Stimulated activated CD4-positive, alpha-beta T cell treated with anti-CD3 and anti-CD28 coated beads, Interleukin-15, amount 100 ng/mL, for 1 hour (primary cell): ENCODE measurements at places on chromosomes 7 and 10.

DNA sequence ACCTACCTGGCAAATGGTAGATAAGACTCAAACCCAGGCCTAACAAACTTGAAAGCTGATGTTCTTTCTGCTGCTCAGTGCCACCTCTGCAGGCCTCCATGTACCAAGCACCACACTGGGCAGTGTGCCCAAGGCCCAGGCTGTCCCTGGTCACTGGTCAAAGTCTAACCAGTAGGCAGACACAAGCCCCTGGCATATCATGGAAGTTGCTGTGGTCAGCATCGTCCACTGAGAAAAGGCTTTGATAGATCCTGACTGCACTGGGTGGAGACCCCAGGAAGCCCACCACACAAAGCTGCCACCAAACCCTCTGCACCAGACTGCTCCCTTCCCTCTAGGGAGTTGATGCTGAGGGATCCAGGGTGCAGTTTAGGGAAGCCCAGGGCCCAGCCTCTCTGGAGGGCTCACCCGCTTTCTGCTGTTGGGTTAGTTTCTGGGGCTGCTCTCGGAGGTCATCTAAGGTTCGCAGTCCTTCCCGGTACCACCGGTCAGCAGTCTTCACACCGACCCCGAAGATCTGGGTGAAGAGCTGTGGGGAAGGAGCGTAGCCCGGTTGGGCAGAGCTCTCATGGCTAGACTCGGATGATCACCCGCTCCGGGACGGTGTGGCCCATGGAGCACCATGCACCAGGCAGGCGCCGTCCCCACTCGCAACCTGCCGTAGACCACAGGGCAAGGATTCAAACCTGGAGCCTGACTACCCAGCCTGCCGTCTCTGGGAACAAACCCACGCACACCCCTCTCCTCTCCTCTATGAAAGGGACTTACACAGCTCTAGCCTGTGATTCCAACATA is 6.0 kb downstream of the POLM start:
- no peak for DNase-seq

- no peak for DNase-seq
These were observed 51.2 kb upstream of the FXYD4 start for GRCh38 chr10:43320226-43320625.

GRCh38 chr10:94129393-94130130 is 135.8 kb downstream of the PLCE1 start:
- no peak for DNase-seq

GRCh38 chr10:86363184-86363832 is 3.3 kb downstream of the GRID1 start:
- DNase-seq: no peak

DNA sequence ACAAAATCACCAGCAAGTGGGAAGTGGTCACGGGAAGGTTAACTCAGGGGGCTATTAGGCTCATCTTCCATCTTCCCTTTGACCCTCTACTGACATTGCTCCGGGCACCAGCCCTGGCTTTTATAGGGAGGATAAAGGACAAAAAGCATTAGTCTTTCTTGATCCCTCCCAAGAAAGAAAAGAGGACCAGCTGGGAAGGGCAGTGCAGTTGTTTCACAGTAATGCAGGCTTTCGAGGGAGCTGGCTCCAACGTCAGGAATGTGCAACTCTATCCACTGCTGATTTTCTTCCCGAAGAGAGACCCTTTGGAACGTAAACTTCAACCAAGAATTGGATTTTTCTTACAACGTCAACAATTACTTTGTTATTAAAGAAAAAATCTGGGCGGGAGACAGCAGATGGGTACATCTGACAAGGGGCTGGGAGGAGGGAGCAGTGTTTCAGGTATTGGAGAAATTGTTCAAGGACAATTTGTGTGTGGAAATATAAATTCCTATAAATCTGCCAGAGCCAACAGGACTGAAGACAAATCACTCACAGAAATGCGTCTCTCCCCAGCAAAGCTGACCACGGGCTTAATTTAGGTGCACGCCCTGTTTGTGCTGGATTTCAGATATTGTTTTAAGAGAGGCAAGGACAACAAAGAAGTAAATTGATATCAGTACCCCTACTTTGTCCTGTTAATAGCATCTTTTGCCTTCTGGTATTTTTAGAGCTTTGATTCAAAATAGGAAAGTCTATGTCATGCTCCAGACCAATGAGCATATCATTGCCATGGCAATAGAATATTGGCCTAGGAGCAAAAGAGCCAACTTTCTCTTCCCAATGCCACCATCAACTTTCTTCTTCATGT is 23.4 kb upstream of the ARID5B start:
- no peak for DNase-seq

DNA sequence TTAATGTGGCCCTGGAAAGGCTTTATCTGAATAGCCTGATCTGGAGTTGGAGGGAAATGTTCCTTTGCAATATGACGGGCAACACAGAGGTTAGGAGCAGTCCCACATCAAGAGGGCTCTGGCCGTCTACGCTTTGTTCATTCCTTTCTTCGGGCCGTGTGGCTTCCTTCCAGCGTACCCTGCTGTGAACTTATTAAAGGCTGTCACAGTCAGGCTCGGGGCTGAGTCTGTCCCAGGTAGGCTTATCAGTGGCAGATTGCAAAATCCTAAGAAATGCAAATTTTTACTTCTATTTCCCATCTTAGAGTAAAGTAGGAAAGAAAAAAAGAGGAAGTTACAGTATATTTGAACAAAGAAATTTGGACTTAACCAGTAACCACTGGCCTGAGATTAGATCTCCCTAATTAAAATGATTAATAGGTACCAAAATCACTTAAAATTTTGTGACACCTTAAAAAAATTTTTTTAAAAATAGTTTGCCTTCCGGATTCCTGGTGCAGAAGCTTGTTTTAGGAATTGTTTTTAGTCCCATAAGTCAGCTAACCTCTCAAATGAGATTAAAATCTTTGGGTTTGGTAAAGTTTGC is 453.1 kb upstream of the MKI67 start:
- no peak for DNase-seq

GRCh38 chr10:78190051-78190825 is 156.6 kb downstream of the RPS24 start:
- DNase-seq: no peak

DNA sequence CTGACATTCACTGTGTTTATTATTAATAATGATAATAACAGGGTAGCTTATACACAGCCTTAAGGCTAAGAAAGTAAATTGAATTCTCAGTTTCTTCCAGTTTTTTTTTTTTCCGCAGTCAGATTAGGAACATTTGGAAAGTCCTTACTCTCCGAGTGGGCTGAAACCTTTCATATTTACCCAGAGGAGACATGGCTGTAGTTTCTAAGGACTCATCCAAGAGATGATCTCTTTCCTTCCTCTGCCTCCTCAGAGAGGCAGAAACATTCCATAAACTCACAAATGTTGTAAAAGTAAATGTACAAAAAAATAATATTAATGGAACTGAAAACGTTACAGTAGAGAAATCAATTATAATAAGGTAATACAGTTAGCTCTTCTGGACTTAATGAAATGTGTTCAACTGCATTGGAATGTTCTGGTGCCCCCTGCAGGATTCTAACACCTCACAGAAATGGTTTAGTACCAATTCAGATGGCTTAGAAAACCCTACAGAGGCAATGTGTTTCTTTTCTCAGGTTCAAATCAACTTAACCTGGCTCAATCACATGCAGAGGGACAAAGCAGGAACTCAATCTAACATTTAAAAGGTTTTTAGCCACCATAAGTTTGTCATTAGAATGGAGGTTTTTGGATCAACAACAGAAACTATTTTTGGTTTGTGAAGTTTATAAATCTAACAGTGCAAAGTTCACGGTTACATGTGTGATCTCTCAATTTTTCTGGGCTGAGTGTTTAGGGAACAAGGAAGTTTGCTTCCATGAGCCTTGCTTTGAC is 71.7 kb downstream of the ICA1 start:
- DNase-seq: no peak

DNA sequence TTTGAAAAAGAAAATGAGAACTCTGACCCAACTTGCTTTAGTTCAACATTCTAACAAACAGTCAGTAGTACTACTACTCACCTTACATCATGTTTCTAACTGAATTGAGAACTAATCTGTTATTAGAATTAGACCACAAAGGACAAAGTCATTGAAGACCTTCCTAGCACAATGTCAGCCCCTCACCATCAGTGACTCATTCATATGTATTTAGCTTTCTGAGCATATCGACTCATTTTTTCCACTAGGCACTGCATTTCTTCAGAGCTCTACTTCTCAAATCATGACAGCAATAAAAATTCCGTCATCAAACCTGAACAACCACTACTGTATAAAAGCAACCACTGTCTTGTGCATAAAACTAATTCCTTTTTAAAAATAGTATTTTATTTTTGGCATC is 4.4 kb upstream of the LRRN3 start:
- DNase-seq: no peak

- DNase-seq: no peak
These were observed 8.7 kb downstream of the TAF3 start for GRCh38 chr10:7826971-7827370.

DNA sequence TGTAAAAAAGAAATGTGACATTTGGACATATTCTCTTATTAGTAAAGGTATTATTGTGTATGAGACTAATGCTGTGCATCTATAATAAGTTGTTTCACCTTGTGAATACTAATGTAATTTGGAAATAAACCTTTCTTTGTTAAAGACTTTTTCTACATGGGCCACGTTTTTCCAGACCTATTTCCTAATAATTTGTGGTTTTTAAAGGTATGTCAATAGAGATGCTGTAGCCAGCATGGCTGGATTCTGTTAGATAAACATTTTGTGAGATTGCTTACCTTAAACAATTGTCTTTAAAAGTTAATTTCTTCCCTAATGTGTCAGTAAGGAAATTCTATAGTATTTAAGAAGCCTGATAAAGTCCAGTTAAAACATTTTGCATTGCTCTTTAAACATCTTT is 56.0 kb downstream of the KAT6B start:
- no peak for DNase-seq

- DNase-seq: no peak
These were observed 9.3 kb downstream of the ITGA8 start for GRCh38 chr10:15710455-15710854.

GRCh38 chr10:42697926-42698325 is 59.6 kb upstream of the ZNF33B start:
- no peak for DNase-seq

GRCh38 chr10:14478604-14479003 is 147.9 kb upstream of the FRMD4A start:
- no peak for DNase-seq
